ENCODE measurements at places on chromosomes 11 and 22. TPM values are rescaled to one million over a fixed set of nuclear protein-coding genes. Genes with fewer than 3 reads are reported as not detected.

CHRDL2 gene
- total RNA-seq: 8.8 TPM

DNA sequence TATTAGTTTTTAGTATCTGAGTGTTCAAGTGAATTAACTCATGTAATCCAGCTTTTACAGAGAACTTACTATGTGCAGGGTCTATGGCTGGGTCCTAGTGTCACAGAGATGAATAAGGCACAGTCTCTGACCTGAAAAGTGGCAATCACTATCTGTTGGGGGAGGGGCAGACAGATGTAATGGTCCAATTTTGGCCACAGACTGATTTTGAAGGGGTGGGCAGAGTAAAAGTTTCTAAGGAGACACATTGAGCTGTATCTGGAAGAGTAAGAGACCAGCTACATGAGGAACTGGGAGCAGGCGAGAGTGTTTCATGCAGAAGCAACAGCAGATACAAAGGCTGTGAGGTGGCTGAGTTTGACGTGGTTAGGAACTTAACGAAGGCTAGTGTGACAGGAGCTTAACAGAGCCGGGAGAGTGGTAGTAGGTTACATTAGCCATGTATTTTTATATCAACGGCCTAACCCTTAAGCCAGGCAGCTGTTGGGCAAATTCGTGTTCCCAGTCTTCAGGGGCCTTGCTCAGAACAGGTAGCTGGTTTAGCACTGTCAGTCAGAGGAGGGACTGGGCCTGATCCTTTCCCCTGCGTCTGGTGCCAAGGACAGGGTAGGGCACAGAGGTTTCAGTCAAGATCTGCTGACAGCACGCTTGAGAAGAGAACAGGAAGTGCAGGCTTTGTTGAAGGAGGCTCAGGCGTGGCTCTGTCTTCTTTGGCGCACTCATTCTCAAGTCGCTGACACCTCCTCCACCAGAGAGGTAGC is 1.4 kb upstream of the STIM1 start:
- DNase-seq: no peak

- no peak for DNase-seq
Observed at GRCh38 chr11:115462004-115462541, 42.1 kb downstream of the CADM1 start.

- peak; percentile 72 for DNase-seq
Observed at GRCh38 chr22:29359469-29359868, 28.9 kb downstream of the AP1B1 start.

- DNase-seq: no peak
Observed at GRCh38 chr11:65107078-65107477, 4.6 kb upstream of the TM7SF2 start.

DNA sequence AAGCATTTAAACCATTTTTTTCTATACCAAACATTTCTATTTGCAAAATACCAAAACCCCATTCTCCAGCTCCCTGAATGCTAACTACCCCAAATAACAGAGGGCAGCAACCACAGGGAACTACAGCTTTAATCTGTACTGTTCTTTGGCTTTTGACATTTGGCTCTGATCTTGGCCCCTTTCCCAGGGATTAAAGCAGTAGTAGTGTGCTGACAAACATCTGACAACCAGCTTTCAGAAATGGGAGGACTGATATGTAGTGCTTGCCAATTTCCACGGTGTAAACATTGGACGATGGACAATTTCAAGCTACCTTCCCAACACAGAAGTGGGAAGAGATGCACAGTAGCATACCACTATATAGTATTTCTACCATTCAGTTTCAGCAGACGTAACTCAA is 88.4 kb upstream of the TEAD1 start:
- DNase-seq: peak; percentile 78
